ENCODE measurements at places on chromosomes 16 and 17.

DNA sequence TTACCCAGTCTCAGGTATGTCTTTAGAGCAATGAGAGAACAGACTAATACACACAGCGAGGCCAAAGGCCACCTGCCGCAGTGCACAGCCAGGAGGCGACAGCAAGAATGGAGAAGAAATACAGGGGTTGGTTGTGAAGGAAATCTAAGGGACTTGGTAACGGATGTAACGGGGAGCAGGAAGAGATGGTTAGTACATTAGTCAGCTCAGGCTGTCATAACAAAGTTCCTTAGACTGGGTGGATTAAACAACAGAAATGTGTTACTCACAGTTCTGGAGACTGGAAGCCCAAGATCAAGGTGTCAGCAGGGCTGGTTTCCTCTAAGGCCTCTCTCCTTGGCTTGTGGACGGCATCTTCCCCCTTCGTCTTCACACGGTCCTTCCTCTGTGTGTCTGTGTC lies 47.1 kb downstream of the TVP23C start:
- DNase-seq: no peak

DNA sequence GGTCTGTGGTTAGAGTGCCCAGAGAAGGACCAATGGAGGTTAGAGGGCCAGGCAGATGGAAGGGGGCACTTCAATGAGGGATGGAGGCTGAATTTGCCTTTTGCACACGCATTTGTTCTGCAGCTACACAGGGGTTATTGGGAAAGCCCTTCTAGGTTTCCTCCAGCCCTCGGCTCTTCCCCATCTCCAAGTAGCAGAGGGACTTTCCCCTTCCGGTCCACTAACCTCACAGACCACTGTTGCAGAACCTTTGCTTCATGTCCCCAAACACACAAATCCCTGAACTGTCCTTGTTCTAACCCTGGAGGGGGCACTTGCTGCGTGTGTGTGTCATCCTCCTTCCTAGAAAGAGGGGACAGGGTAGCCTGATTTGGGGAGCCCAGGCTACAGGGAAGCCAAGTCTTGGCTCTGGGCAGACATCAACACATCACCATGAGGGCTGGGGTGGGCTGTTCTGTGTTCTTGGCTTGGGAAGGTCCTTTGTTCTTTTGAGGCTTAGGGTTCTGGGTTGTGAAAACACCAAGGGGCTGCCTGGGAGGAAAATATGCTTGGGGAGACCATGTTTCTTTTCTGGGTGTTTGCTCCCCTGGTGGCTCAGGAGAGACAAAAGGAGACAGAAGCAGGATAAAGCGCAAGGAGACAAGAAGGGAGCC lies 7.3 kb upstream of the NR1D1 start:
- DNase-seq: no peak

GRCh38 chr16:49014277-49015224 lies 267.1 kb downstream of the CBLN1 start:
- DNase-seq: no peak

DNA sequence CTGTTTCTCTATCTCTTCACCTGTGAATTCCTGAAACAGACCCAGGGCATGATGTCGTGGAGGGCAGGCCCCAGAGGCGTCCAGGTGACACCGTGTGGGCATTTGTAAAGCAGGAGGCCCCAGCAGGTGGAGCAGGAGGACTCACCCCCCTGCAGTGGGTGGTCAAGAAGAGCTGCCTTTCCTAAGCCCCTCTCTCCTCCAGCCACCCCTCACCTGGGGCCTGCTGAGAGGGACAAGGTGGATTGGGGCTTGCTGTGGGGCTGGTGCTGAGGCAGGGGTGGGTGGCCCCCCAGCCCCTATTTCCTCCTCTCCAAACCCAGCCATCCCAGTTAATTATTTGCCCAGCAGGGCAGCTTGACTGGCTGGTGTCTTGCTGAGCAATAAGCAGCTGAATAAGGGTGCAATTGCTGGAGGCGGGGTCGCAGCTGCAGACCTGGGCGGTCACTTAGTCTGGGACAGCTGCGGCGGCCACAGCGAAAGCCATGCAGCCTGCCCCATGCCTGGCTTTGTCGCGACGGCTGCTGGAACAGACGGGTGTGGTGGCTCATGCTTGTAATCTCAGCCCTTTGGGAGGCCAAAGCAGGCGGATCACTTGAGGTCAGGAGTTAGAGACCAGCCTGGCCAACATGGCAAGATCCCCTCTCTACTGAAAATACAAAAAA lies 56.4 kb downstream of the JPH3 start:
- no peak for DNase-seq

GRCh38 chr17:74118504-74118903 lies 85.0 kb upstream of the RPL38 start:
- DNase-seq: no peak

DNA sequence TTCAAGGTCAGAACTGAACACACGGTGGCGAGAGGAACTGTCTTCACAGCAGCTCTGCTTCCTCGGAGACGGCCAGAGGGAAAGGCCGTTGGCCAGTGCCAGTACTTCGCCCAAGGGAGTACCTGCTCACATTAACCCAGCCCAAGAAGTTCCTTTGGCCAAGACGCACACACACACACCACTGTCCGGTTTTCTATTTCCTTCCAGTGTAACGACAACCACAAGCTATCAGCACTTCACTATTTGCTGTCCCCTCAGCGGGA lies 744 bp upstream of the GGNBP2 start:
- DNase-seq: no peak

GRCh38 chr17:43445009-43445589 lies 38.7 kb upstream of the DHX8 start:
- DNase-seq: no peak

DNA sequence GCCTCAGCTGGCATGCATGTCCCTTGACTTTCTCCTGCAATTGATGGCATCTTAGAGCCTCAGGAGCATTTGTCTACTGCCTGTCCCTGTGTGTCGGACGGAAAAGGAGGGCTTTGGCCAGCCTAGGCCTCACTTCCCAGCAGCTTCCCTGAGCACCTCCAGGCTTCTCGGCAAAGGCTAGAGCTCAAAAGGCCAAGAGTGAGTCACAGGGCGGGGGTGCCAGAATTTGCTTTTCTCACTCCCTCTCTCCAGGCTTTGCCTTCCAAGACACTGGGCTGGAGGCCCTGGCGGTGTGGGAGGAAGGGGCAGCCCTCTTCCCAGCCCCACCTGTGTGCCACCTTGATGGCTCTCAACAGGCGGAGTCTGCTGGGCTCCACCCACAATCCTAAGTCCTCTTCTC lies 107.3 kb upstream of the MAF start:
- no peak for DNase-seq

GRCh38 chr16:9965079-9965478 lies 217.1 kb downstream of the GRIN2A start:
- no peak for DNase-seq

DNA sequence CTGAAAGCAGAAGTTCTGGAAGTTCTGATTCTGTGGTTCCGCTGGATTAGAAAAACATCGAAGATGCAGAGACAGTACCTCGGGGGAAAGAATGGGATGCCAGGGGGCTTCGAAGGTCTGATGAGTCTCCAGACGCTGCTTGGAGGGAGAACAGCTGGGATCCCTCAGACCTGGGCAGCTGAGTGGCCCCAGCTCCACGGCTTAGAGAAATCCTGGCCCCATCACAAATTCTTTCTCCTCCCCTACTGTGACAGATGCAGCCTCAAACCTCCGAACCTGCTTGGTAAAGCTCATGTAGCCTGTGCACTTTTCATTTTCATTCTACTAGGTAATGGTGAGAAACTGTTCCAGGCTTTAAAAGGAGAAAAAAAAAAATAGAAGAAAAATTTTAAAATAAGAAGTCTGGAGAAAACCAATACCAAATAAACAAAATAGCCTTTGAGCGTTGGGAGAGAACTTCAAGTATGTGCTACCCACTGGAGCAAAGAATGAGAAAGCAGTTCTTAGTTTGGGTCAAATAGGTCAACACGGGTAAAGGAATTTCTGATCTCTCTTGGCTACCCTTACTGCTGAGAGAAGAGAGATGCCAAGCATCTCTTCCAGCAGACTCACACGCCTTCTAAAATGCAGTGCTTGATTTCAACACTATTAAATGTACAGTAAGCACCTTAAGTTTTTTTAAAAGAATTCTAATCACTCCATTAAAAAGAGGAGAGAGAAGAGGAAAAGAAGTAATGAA lies 19.9 kb downstream of the MAF start:
- no peak for DNase-seq

GRCh38 chr16:84667600-84668309 lies 19.4 kb downstream of the KLHL36 start:
- DNase-seq: no peak

DNA sequence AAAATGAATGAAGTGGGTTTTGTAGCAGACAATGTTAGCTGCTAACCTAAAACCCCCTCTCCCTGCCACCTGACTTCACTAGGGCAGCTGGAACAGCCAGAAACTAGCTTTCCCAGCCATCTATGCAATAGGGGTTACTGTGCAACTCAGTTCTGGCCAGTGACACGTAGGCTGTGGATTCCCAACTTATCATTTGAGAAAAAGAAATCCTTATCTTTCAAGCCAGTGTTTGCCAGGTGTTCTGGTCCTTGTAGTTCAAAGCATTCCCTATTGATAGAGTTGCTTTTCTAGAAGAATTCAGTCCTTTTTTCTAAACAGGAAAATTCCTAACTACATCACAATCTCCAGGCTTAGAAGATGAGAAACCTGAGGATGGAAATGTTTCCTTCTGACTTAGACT lies 144.5 kb upstream of the ELAC2 start:
- no peak for DNase-seq

GRCh38 chr17:49553676-49554335 lies 21.9 kb upstream of the NXPH3 start:
- DNase-seq: no peak

GRCh38 chr16:1288813-1289476 lies 20.5 kb upstream of the UBE2I start:
- no peak for DNase-seq

GRCh38 chr17:57485916-57486881 lies 229.9 kb downstream of the MSI2 start:
- DNase-seq: no peak

GRCh38 chr17:74215342-74215727 lies 2.0 kb downstream of the TTYH2 start:
- DNase-seq: peak; percentile 39

DNA sequence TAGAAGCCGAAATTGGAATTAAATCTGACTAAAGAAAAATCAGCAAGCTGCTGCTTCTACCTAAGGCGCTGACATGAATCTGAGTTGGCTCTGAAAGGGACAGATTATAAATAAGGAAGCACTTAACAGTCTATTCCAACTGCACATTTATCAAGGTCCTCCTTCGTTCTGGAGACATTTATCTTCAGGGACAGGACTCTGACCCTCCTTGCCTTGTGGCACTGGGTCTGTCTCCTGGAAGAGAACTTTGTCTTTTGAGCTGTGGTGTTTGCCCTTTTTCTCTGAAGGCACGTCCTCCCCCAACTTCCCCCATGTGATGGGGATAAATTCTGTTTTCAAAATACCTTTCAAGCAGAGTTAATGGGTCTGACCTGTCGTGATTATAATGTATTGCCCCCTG lies 47.0 kb upstream of the MARCHF10 start:
- DNase-seq: no peak

- no peak for DNase-seq
Measured at GRCh38 chr16:15644267-15644961, 1.5 kb upstream of the MARF1 start.

GRCh38 chr17:79483842-79484241 lies 127.0 kb downstream of the RBFOX3 start:
- no peak for DNase-seq

DNA sequence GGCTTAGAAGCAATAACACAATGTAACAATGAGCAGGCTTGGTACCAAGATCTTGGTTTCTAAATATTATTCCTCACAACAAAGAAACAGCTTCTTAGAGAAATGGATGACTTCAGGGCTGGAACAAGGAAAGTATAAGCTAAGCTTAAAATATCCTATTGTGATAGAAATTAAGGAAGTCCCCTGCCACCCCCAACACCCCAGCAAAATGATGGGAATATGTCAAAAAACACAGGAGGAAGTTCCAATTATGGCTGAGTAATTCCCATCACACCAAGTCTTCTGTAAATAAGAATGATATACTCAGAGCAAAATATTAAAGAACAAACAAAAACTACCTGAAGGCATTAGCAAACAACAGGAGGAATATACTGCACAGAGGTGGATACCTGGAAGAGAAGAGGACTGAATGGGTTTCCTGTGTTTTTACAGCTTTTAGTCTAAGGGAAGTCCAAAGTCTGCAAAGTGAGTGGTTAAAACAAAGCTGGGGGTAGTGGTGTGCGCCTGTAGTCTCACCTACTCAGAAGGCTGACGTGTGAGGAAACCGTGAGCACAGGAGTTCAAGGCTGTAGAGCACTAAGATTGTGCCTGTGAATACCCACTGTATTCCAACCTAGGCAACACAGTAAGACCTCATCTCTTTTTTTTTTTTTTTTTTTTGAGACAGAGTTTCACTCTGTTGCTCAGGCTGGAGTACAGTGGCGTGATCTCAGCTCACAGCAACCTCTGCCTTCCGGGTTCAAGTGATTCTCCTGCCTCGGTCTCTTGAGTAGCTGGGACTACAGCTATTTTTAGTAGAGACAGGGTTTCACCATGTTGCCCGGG lies 17.1 kb upstream of the ATP6V0A1 start:
- DNase-seq: no peak

DNA sequence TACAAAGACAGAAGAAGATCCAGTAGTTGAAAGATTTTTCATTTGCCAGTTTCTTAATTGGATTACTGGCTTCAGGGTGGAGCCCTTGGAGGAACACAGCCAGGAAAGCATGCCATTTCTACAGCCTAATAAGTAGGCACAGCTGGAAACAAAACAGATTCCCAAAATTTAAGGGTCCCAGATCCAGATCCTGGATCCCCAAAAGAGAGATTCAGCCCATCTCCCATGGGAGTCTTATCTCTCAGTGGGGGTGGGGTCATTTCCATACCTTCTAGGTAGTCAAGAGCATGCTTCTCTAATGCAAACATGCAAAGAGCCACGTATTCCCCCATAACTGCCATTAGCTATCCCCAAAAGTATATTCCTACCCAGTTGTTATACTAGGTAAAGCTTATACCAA lies 49.9 kb downstream of the SCPEP1 start:
- DNase-seq: no peak

DNA sequence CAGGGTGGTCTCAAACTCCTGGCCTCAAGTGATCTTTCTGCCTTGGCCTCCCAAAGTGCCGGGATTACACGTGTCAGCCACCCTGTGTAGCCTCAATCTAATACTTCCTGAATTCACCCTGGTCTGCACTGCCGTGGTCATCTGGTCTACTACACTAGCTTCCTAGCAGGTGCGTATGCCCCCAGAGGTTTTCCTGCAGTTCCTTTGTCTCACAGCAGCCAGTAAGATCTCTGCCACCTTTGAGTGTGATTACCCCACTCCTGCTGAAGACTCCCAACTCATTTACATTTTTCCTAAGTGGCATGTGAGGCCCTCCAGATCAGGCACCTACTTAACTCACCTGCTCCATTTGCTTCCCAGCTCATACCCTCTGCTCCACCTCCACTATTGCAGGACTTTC lies 5.1 kb upstream of the DDX19A start:
- DNase-seq: no peak

All from left lung (tissue), 14 donors.